Astrocyte (in vitro differentiated cells and primary cell): ENCODE measurements at places on chromosomes 6 and 20.

DNA sequence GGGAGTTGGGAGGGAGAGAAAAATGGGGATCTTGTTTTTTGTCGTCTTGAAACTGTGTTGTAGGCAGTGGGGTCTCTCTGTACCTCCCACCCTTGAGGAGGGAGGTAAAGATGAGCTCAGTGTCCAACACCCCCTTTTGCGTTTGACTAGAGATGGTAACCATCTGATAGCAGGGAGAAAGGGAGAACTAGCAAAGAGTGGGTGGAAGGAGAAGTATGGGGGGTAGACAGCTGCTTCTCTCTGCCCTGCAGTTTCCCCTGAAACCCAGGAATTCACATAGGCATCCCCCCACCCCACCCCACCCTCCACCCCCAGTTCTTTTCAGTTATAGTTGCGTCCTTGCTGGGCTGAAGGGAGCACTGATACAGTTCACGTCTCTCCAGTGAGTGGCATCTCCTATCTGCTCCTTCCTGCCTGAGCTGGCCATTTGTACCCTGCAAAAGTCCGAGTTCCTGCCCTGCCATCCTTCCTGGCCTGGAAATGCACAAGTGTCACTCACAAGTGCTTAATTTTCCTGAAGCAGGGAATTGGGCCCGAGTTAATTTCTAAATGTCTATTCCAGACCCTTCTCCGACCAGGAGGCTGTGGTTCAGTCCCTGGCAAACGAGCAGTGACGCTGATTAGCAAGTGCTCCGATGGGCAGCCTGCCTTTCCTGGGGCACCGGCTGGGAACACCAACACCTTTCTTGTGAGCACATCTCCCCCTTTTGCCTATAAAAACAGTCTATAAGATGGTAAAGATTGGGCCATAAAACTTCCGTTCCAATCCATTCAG is 1.5 kb downstream of the SIRPA start:
- DNase-seq = no peak

DNA sequence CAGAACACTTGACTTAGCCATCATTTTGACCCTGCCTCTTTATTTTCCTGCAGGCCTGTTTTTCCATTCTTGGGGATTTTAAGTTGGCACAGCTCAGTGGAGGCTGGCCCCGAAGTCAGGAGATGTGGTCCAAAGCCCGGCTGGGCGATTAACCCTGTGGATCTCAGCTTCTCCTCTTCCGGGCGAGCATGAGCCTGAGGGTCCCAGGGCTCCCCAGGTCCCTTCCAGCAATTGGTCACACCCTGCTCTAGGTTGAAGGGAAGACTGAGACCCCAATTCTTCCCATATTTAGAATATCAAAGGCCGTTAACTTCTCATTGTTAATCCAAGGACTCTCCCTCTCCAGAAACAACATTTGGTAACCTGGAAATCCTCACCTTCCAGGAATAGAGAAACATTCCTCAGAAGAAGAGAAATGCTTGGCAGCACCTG is 2.3 kb downstream of the THBS2 start:
- DNase-seq = no peak

- DNase-seq = no peak
Observed at GRCh38 chr6:14277405-14277930, 159.9 kb downstream of the CD83 start.

DNA sequence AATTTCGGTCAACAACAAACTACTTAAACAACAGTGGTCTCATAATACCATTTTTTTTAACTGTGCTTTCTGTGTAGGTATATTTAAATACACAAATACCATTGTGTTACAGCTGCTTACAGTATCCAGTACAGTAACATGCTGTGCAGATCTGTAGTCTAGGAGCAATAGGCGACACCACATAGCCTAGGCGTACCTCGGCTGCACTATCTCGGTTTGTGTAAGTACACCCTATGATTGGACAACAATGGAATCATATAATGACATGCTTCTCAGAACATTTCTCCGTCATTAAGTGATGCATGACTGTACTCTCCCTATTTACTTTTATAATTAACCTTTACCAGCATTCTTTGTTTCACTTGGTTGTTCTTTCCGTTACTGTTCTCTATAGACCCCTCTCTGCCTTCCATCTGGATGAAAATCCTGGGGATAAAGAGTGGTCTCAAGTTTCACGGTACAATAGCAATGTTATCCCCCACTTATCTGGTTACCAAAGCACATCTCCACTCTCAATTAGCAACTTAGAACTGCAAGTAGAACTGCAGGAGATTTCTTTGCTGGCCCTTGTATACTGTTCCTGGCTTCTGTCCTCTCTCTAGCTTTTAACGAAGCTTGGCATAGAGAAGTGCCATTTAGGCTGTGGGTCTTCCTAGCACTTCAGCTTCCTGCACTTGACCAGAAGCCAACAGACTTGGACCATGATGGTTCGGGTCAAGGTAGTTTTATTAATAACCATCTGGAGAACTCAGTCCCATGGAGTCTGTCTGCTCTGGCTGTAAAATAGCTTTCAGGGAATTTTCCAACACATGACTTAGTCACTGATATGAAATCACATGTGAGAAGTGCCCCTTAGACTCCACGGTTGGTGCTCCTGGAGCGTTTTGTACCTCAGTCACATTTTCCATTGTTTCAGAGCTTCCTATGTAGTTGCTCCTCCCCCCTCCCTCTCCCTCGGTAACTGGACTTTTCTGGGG is 80.4 kb upstream of the POPDC3 start:
- DNase-seq = peak; percentile 18

DNA sequence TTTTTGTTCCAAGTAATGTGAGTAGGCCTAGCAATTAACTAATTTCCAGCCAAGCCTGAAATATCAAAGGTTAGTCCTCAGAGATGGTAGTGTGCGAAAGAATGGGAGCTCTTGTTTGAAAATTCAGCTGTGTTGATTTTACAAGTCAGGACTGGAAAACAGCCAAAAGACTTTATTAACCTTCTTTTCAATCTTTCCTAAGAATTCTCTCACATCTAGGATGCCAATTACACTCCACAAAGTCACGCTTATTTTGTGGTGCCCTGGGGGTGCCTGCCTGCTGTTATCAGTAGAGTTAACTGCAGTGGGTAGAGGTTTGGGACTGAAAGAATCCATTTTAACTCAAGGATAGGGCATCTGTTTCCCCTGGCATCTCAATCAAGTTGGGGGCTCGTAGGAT is 30.7 kb upstream of the MAP3K4 start:
- DNase-seq = no peak

GRCh38 chr6:15628499-15629131 is 34.2 kb downstream of the DTNBP1 start:
- peak; percentile 90 for DNase-seq

- no peak for DNase-seq
Observed at GRCh38 chr20:59775687-59776055, 157.8 kb downstream of the SYCP2 start.

- no peak for DNase-seq
Observed at GRCh38 chr20:845941-846893, 12.7 kb downstream of the FAM110A start.
